ENCODE measurements at places on chromosomes 7 and 10. TPM values are rescaled to one million over a fixed set of nuclear protein-coding genes. Genes with fewer than 3 reads are reported as not detected.

Gene KCNH2
- 97.3 TPM for total RNA-seq

Gene TMEM273
- total RNA-seq: 27.9 TPM

Gene MEOX2
- 9.0 TPM for total RNA-seq

Gene TSPAN12
- total RNA-seq: 61.4 TPM

Gene ALOX5
- 7.3 TPM for total RNA-seq

Gene EPO
- total RNA-seq: not detected

Gene PIP
- not detected for total RNA-seq

Gene IFIT1B
- total RNA-seq: not detected

Gene LIPF
- not detected for total RNA-seq

Gene ANXA8L1
- 0.68 TPM for total RNA-seq

Gene KCNMA1
- total RNA-seq: 2.2 TPM

Gene ETV1
- 27.9 TPM for total RNA-seq

Gene MRLN
- total RNA-seq: not detected

Gene MYPN
- total RNA-seq: 112 TPM

- no peak for DNase-seq
Measured at GRCh38 chr7:23941551-23941950, 231.5 kb downstream of the STK31 start.

DNA sequence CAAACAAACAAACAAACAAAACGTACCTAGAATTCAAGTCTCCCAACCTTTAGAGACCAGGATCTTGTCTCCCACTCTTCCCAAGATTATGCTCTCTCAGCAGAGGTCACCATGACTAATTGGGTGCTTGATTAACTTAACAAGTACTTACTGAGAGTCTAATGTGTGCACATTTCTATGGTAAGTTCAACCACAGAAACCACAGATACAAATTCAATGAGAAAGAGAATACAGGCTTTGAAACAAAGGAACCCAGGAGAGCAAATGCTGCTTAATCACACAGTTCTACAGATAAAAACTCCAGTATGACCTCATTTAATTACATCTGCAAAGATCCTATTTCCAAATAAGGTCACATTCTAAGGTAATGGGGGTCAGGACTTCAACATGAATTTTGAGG, 142.8 kb downstream of the DNAJC1 start:
- DNase-seq: no peak

GRCh38 chr10:103720964-103721335, 134.4 kb downstream of the SH3PXD2A start:
- no peak for DNase-seq

- DNase-seq: no peak
Measured at GRCh38 chr7:22386865-22387264, 29.9 kb upstream of the RAPGEF5 start.

GRCh38 chr10:86899670-86900276, 57.6 kb downstream of the MMRN2 start:
- DNase-seq: no peak

DNA sequence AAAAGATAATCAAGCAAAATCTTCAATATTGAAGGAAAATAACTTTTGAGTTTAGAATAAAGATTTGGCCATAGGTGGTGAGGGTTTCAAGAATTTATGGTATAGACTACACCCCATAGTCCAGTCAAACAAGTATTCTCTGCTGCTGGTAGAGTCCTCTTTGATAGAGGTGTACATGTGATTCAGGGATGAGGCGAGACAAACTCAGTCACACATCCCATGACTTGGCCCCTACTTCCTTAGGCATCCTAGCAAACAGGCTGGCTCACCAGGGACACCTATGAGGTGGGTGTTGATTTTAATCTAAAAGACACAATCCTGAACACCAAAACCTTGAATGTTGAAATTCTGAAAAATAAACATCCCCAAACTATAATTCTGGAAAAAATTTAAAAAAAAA, 78.1 kb upstream of the SLC25A13 start:
- DNase-seq: no peak

GRCh38 chr7:40711706-40712105, 576.9 kb downstream of the SUGCT start:
- no peak for DNase-seq

GRCh38 chr10:49227406-49227805, 39.2 kb upstream of the TMEM273 start:
- no peak for DNase-seq

DNA sequence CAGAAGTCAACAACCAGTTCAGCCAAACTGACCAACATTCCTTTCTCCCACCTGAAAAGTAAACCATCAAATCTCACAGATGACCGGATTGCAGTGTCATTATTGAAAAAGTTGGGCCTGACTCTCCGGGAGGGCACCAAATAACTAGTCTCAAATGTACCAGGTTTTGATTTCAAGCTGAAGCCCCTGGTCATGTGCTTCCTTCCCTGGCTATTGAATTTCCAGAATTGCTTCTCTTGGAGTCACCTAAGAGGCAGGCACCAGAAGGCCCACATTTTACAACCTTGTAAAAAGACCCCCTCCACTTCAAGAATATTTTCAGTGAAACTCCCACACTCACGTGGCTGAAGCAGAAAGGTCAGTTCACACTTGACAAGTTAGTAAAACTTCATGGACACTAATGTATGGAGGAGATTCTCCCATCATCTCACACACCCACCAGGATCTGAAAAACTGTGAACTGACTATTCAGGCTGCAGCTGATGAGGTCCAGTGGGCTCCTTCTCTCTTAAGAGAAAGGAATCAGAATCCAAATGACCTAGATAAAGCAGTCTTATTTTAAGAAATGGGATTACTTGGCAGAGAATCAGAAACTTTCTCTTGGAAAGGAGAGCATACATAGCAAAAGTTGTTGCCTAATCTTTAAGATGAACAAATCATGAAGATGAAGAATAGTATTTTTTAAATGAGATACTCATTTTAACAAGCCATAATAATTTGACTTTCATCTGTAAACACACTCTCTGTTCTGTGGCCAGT, 53.6 kb downstream of the DLD start:
- DNase-seq: no peak

GRCh38 chr7:114048386-114049235, 129.8 kb upstream of the PPP1R3A start:
- no peak for DNase-seq

- DNase-seq: no peak
Measured at GRCh38 chr10:15433850-15434537, 62.9 kb upstream of the FAM171A1 start.

DNA sequence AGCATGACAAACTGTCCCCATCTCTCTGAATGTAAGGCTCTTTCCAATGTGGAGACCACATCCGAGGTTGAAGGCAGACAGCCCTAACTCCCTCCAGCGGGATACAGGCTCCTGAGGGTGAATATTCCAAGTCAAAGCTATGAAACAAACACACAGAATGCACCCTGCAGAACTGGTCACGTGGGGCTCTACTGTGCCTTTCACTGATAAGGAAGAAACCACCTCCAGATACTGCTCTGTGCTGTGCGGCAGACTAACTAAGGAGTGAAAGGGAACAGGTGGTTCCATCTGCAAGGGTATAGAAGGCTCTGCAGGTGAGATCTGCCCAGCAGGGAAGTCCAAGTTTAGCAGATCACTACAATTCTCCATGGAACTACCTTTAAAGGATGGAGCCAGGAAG, 534.4 kb downstream of the KCNMA1 start:
- DNase-seq: no peak

- DNase-seq: no peak
Measured at GRCh38 chr7:98210513-98211220, 572 bp upstream of the BHLHA15 start.

GRCh38 chr10:22443175-22443901, 98.0 kb downstream of the SPAG6 start:
- DNase-seq: no peak

DNA sequence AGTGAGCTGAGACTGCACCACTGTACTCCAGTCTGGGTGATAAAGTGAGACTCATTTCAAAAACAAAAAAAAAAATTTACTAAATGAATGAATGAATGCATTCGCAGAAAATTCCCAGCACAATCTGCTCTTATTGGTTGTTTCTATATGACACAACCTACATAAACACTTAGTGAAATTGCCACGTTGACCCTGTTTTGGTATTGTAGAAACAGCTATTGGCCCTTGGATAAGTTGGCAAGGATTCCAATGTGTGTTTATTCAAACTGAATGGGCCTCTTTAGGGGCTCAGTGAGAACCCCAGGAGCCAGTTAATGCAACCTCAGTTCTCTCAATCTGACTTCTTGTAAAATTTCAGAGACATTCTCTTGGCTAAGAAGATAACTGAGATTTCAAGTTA, 66.0 kb downstream of the HHEX start:
- no peak for DNase-seq

DNA sequence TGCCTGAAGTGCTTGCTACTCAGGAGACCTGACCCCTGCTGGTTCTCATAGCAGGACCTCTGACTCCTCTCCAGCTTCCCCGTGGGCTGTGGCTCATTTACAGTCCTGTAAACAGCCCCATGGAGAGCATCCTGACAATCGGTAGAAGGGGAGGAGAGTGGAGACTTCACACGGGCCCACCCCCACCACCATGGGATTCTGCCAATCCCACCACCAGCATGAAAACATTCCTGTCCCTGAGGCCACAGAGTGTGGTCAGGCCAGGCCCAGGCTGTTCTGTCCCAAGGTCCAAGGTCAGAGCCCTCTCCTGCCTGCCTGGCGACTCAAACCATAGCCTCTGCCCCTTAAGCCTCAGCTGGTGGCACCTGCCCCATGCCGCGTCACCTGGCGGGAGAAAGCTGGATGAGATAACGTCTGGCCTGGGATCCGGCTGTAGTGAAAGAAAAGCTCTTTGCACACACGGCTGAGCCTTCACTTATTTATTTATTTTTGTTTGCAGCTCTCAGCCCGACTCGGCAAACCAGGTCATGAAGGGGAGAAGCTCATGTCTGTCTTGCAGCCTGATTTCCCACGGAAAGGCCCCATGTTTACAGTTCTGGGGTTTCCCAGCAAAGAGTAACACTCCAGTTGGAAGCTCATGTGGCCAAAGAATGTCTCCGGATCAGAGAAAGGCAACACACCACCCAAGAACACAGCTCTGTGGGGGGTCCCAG, 293.6 kb upstream of the ZMIZ1 start:
- no peak for DNase-seq

DNA sequence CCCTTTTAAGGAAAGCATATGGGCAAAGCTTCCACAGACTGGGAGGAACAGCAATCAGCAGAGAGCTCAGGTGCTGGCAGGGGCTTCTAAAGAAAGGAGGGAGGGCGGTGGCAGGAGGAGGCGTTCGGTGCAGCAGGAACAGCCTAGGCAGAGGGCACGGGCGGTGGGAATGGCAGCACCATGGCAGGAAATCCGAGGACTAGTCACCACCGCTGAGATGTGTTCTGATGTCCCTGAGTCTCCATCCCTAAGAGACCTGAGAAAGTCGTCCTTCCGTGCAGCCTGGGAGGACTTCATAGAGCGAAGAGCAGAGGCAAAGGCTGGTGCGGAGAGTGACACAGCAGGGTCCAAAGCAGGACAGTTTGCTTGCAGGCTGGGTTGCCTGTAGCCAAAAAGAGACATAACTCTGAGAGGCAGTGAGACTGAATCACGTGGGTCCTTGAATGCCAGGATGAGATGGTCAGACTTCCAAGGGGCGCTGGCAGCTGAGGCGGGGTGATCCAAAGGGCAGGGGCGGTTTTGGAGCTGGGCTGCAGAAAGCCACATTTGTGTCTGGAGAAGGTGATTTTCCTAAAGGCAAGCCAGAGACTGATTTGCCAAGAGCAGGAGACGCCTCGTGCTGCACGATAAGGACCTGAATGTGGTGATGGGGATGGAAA, 35.8 kb upstream of the GRID1 start:
- no peak for DNase-seq

DNA sequence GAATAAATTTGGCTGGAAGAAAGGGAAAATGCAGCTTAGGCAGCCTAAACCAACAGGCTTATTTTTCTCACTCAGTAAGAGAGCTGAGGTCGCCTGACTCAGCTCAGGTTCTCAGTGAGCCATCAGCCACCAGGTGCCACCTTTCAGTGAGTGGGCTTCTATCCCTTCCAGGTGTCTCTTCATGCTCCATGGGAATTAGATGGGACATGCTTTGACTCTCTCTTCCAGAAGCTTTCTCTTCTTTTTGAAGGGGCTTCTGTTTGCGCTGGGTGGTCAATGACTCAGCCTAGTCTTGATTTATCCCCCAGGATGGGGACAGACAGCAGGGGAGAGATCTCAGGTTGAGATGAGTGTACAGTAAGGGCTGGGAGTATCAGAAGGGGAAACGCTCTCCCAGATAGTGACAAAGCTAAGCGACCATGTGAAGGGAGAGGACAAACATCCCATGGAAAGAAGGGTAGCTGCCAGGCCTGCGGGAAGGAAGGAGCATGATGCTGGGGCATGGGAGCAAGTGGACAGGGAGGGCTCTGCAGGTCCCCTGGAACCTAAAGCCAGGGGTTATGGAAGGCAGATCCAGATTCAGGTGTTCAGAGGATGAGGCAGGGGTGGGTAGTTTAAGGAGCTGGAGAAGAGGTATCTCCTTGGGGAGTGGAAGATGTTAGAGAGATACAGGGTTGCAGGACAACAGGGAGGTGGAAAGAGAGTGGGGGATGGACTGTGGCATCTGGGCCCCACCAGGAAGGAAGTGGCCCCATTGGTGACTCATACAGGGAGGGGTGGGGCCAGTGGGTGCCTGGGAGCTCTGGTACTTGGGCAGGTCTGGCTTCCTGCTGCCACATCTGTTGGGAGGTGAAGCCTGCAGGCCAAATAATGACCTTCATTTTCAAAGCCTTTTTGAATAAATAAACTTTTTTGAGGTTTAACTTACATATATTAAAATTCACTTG, 32.5 kb downstream of the OGDH start:
- DNase-seq: peak; percentile 76

DNA sequence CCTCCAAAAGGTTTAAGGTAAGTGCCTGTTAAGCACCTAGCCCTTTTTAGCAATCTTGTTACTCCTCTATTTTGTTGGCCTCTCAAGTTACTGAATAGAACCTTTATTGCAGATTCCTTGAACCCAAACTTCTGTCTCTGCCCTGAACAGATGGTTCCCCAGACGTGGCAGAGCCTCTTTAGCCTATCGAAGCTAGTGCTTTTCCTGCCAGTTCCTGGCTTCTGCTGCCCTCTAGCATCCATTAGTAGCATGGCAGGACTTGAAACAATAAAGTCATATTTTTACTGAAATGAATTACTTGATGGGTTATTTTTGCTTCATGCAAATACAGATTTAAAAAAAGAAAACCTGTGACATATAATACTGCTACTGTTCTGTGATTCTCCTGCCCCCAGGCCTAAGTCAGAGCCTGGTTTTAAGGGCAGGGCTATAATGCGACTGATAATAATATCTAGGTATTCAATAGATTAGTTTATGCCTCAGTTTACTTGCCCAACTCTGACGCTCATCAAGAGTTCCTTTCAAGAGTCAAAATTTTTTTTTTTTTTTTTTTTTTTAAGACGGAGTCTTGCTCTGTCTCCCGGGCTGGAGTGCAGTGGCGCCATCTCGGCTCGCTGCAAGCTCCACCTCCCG, 84.3 kb upstream of the PHF14 start:
- no peak for DNase-seq

- DNase-seq: no peak
Measured at GRCh38 chr10:60801522-60801921, 23.2 kb downstream of the CDK1 start.

DNA sequence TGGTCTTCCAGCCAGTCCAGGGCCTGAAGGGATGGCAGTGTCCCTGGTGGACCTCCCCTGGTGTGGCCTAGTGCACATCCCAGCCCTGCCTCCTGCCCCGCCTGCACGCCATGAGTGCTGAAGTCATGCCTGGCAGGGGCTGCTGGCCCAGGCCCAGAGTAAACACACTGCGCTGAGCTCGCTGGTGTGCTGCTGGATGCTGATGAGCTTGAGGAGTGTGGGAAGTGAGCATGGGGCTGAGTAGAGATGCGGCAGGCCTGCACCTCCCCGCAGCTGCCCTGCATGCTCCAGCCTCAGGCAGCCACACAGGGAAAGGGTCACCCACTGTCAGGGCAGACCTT, 43.2 kb downstream of the HTRA1 start:
- peak; percentile 94 for DNase-seq

- no peak for DNase-seq
Measured at GRCh38 chr10:89255793-89256192, 4.2 kb upstream of the LIPA start.
